Midbrain (tissue), 1 donor: ENCODE measurements at places on chromosomes 3 and 15.

GRCh38 chr3:126300761-126301481, 56.3 kb downstream of the KLF15 start:
- peak; percentile 31 for DNase-seq

DNA sequence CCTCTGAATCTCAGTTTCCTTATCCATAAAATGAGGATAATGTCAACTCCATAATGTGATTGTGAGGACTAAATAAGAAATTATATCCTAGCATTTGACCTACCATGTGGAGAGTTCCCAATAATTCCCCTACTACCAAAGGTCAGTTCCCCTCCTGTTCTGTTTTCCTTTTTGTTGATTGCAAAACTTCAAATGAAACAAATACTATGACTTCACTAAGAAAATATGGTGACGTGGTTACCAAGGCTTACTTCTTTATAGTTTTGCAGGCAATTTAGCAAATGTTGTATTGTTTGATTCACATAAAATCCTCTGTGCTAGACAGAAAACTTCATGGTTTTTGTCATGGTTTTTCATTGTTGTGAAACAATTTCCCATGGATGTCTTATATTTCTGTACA, 153.8 kb upstream of the RORA start:
- no peak for DNase-seq

DNA sequence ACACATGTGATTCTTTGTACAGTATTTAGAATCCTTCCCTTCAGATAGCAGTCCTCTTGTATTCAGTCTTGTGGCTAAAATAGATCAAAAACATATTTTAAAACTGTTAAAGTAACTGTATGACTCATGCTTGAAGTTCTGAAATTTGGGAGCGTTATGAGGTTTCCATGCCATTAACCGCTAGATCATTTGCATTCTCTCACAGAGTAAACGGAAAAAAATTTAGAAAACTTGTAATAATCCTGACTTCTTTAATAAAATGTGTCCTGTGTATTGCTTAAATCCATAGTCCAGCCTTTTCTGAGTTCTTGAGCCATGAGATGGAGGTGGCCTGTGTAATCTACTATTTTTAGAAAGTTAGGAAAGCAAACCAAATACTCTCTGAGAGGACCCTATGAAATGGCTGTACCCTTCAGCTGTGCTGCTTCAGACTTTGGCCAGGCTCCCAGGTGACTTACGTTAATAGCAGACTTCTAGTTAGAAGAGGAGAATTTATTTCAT, 33.8 kb downstream of the MBNL1 start:
- DNase-seq, result no peak

GRCh38 chr3:116053017-116053416, 392.3 kb downstream of the LSAMP start:
- DNase-seq, result no peak

DNA sequence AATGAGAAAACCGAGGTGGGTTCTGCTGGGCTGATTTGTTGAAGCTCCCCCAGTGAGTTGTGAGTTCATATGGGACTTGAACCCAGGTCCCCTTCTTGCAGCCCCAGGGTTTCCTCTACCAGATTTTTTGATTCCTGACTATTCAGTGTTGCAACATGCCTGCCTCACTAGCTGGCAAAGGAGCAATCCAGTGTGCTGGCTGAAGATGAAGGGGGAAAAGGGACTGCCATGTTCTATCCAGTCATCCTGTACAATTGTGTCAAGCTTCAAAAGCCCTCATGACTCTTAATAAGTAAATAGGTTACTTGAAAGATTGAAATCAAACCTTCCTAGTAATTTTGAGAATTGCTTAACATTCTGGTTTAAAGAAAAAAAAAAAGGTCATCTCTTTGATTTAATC, 211.5 kb upstream of the TP63 start:
- no peak for DNase-seq

DNA sequence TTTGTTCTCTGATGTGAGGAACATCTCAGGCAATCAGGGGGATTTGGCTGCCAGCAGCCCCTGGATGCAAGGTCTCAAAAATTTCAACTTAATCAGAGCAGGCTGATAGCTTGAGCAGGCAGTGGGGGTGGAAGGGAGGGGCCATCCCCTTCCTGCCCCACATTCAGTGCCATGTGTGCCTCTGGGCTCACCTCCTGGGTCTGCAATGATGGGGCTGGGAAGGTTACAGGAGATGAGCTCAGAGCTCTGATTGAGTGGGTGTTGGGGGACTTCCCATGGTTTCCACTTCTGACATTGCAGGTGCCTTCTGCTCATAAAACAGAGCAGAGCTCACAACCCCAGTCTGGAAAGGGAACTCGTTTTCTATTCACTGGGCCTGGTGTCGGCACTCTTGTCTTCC, 37.0 kb downstream of the PARP16 start:
- no peak for DNase-seq

DNA sequence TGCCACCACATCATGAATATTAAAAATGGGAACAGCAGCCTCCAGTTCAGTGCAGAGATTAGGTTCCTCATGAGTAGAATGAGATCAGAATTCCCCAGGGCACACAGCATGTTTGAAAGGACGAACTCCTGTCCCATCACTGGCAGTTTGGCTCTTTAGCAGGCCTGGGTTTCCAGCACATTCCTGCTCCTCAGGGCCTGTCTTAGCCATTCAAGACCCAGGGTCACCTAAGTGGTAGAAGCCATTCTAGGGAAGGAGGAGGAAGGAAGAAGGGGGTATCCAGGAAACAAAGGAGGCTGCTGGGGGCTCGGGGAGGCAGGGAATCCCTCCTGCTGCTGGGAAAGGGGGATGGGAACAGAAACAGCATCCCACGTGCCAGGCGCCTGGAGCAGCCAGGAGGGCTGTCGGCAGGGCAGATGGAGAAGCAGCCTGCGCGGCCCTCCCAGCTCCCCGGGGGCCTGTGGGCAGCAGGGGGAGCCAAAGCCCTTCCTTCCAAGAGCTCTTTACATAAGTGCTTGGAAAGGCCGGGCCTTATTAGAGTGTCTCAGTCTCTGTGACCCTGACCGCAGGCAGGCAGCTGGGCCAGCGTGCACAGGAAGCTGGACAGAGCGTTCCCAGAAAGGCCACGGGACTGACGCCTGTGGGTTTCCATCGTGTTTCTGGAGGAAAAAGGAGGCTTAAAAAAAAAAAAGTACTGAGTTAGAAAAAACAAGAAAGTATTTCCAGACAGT, 24.7 kb downstream of the LOXL1 start:
- DNase-seq, result peak; percentile 91

- DNase-seq, result peak; percentile 45
Measured at GRCh38 chr3:42683875-42684598, 1.3 kb upstream of the KLHL40 start.

DNA sequence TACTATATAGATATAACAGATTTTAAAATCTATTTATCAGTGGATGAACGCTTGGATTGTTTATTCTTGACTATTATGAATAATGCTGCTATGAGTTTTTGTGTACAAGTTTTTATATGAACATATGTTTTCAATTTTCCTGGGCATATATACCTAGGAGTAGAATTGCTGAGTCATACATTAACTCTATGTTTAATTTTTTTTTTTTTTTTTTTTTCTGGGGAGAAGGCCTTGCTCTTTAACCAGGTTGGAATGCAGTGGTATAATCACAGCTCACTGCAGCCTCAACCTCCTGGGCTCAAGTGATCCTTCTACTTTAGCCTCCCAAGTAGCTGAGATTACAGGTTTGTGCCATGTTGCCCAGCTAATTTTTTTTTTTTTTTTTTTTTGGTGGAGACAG, 9.1 kb downstream of the CIDEC start:
- DNase-seq, result no peak

DNA sequence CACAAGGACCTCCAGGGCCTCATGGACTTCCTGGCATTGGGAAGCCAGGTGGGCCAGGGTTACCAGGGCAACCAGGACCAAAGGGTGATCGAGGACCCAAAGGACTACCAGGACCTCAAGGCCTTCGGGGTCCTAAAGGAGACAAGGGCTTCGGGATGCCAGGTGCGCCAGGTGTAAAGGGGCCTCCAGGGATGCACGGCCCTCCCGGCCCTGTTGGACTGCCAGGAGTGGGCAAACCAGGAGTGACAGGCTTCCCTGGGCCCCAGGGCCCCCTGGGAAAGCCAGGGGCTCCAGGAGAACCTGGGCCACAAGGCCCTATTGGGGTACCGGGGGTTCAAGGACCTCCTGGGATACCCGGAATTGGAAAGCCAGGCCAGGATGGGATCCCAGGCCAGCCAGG, 23.2 kb upstream of the CMSS1 start:
- no peak for DNase-seq

DNA sequence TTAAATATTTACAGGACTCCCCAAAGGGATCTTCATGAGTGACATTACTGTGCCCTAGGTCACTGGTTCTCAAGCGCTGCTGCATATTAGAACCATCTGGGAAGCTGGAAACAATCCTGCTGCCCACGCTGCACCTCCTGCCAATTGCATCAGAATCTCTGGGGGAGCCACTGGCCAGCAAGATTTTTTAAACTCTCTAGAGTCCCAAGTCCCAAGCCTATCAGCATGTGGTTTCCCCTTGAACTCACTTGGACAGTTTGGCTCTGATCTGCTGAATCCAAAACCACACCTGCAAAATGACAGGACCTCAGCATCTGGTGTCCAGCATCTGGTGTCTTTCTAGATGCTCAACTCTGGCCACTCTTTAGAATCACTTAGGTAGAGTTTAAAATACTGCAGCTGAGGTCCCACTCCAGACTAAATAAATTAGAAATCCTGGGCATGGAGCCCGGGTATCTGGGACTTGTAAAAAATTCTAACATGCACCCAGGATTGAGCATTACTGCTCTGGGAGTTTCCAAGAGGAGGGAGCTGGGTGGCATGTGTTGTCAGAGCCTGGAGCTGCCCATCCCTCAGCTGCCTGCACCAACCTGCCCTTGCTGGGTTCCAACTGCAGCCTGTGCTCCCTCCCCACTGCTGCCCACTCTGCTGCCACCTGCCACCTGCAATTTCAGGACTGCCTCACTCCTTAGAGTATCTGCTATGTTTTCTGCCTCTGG, 311.3 kb downstream of the SLC9A9 start:
- no peak for DNase-seq

GRCh38 chr3:39147711-39148434, 5.5 kb downstream of the CSRNP1 start:
- no peak for DNase-seq

- DNase-seq, result no peak
Measured at GRCh38 chr15:52093539-52094510, 18.8 kb downstream of the BCL2L10 start.

DNA sequence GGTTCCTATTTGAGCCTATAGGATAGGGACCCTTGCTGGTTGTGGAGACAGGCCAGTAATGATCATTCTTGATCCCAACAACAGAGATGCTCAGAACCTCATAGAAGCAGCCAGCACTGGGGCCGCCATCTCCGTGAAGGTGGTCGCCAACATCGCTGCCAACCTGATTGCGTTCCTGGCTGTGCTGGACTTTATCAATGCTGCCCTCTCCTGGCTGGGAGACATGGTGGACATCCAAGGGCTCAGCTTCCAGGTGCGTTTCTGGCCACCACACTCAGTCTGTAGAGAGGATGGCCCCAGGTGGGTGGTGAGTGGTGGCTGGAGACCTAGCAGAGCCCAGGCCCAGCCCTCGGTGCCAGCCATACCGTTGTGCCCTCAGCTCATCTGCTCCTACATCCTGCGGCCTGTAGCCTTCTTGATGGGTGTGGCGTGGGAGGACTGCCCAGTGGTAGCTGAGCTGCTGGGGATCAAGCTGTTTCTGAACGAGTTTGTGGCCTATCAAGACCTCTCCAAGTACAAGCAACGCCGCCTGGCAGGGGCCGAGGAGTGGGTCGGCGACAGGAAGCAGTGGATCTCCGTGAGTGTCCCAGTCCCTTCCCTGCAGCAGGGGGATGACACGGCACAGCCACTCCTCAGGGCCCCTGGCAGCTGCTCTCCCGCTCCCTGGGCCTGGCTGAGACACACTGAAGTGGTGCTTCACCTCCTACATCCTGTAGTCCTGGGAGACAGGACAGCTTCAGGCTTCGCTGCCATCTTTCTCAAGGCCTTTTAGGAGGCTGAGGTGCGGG, 46.5 kb upstream of the PDE8A start:
- no peak for DNase-seq

GRCh38 chr15:96421178-96421601, 90.7 kb downstream of the NR2F2 start:
- no peak for DNase-seq

GRCh38 chr15:26537663-26538062, 235.2 kb downstream of the GABRB3 start:
- peak; percentile 4 for DNase-seq

DNA sequence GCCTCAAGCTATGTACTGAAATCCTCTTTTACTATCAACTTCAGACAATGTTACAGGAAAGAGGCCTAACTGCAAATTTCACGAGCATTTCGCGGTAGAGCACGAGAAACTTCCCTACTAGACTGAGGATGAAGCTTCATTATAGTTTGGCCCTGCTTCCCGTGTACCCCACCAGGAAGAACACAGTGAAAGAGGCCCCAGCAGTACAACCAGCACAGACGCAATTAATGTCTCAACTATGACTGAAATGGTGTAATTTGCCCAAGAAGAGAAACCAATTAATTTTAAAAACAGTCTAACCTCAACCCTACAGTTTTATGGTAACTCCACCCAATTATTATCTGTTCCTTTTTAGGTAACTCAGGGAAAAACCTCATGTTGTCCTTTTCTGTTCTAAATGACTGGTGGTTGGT, 12.1 kb downstream of the CHSY1 start:
- DNase-seq, result no peak

- no peak for DNase-seq
Measured at GRCh38 chr3:133572158-133573053, 1.1 kb upstream of the CDV3 start.

- no peak for DNase-seq
Measured at GRCh38 chr3:27090275-27091041, 278.7 kb downstream of the NEK10 start.

DNA sequence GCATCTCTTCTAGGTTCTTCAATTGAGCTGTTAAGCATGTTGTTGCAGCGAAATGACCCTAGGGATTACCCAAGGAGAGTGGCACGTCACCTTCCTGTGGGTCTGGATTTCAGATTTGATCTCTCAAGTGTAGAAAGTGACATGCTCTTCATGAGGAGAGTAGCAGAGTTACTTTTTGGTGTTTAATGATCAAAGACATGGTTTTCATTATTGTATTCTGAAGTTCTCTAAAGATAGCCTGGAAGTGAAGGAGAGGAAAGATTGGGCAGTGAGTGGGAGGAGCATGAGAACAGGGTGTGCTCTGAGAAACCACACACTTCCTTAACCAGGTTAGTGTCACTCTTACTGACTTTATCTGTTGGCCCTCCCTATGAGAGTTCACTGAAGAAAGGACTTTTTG, 153.6 kb downstream of the AKAP13 start:
- DNase-seq, result no peak

DNA sequence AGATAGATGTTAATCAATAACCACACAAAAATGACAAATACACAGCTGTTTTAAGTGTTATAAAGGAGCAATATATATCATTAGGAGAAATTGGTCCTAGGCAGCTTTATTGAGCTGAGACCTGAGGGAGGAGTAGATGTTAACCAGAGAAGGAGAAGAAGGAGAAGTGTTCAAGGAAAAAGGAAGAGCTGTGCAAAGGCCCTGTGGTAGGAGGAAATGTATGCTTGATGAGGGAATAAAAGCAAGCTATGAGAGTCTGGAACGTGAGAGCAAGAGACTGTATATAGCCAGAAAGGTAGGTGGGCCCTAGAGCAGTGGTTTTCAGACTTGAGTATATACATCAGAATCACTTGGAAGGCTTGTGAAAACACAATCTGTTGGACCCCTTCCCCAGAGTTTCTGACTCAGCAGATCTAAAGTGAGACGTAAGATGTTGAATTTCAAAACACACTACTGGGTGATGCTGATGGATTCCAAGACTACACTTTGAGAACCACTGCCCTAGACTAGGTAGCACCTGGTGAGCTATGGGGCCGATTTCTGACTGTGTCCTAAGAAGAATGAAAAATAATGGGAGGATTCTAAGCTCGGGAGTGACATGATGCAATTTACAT, 342.3 kb upstream of the ADAMTS9 start:
- no peak for DNase-seq

GRCh38 chr3:15385901-15386653, 41.3 kb downstream of the METTL6 start:
- no peak for DNase-seq
